ENCODE measurements at places on chromosomes 2 and 18.

DNA sequence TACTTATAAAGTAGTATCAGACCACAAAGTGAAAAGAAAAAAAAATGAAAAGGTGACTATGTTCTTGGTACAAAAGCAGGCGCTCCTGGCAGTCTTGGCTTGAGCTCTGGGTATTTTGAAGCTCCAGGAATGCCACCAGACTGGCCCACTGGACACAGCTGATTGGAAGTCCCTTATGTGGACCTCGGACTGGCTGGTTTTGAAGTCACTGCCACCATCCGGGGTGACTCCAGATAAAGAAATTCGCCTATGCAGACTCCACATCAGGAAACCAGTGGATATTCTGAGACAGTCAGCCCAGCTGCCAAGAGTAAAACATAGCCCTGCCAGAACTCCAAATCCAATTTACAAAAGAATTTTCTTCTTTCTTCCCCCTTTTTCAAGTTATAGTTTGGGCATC, 28.0 kb downstream of the ACKR3 start:
- DNase-seq, result no peak

GRCh38 chr2:148926981-148927401, 52.0 kb downstream of the KIF5C start:
- DNase-seq, result no peak

DNA sequence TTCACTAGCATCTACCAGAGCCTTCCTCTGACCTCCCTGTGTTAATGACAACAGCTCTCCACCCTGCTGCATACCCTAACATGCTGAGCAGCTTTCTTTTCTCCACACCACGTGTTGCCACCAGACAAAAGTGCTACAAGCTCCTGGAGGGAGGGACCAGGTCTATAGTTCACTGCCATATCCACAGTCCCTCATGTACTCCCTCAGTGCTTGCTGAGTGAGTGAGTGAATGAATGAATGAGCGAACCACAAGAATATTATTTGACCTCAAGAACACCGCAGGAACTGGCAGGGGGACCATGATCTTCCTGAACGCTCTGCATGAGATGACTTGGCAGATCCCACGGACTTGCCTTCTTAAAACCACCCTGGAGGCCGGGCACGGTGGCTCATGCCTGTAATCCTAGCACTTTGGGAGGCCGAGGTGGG, 47.4 kb upstream of the CAB39 start:
- no peak for DNase-seq

DNA sequence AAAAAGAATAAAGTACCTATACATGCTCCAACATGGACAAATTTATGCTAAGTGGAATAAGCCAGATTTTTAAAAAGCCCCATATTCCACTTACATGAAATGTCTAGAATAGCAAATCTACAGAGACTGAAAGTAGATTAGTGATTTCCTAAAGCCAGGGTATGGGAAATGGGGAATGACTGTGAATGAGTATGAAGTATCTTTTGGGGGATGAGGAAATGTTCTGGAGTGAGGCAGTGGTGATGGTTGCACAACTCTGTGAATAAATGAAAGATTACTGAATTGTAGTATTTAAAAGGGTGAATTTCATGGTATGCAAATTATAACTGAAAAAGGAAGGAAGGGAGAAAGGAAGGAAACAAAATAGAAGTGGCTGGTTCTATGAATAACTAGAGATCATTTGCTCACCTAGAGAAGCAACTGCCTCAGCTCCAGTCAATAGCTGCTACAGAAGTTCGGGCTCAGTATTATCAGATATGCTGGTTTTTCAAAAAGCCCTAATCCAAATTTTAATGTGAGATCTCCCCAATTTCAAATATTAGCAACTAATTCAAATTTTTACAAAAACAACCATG, 39.3 kb downstream of the MAP3K2 start:
- DNase-seq, result no peak

DNA sequence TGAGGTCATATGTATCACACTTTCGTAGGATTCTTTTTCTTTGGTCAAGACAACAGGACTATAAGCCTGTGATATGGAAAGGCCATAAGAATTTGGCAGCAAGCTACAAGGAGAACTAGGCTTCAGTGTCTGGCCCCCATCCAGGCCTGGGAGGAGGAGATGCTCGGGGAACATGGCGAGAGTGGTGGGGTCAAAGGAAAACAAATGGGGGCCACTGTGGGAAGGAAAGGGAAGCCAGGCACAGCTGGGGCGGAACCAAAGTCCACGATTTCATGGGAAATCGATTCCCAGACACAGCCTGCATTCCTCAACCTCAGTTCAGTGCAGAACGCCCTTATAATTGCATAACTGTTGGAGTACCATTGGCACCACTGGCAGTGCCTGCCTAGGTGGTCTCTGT, 58.2 kb downstream of the MBP start:
- no peak for DNase-seq

DNA sequence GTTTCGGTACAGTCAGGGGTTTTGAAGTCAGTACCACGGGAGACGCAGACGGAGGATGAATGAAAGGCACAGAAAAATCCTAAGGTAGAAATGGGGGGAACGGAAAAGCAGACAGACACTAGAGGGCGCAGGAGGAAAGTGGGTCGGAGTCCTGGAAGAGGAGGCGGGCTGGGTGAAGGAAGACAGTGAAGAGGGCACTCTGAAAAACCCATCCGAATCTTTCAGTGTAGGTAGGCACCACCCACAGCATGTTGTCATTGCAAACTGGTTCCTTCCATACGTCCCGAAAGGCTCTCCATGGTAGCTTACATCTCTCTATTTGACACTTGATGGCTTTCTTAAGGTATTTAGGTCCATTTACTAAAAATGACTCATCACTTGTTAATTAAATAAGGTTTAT, 18.5 kb upstream of the ZNF236 start:
- DNase-seq, result peak; percentile 68

DNA sequence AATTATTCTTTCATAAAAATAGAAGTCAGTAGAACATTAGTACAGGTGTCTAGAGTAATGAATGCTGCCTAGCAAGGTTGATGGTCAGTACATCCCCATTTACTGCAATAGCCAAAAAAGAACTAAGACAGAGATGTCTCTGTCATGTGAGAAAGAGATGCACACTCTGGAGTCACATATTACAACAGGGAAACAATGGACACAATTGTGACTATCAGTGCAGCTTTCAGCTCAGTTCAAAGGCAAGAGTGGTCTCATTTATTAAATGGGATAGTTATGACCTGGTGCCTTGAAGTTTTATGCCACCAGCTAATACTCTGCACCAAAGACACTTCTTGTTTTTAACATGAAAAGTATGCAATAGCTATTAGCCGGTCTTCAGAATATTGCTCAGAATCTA, 194.9 kb upstream of the CHAC2 start:
- DNase-seq, result no peak

GRCh38 chr2:123051136-123051535, 974.0 kb upstream of the CNTNAP5 start:
- DNase-seq, result no peak

- DNase-seq, result peak; percentile 56
Measured at GRCh38 chr2:225889452-225889851, 489.9 kb downstream of the NYAP2 start.

DNA sequence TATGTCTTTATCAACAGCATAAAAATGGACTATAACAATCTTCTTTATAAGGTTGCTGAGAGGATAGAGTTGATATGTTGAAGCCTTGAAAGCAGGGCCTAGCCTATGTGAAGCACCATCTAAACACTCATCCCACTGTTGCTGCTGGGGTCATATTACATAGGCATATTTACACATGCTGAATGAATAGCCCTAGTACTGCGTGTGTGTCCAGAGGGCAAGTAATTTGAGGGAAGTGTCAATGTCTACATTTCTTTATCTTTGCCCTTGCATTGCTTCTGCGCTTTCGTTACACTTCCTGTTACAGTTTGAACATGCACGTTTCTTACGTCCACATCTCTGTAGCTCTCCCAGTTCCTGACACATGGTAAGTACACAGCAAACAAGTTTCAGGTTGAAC, 280.3 kb upstream of the ATP5MC3 start:
- no peak for DNase-seq

GRCh38 chr2:230877759-230878598, 13.2 kb downstream of the ITM2C start:
- no peak for DNase-seq

- no peak for DNase-seq
Measured at GRCh38 chr2:38975042-38975441, 85.4 kb downstream of the ARHGEF33 start.

- DNase-seq, result no peak
Measured at GRCh38 chr2:112662704-112663103, 17.0 kb downstream of the SLC20A1 start.

- DNase-seq, result no peak
Measured at GRCh38 chr2:112671801-112672200, 26.1 kb downstream of the SLC20A1 start.

DNA sequence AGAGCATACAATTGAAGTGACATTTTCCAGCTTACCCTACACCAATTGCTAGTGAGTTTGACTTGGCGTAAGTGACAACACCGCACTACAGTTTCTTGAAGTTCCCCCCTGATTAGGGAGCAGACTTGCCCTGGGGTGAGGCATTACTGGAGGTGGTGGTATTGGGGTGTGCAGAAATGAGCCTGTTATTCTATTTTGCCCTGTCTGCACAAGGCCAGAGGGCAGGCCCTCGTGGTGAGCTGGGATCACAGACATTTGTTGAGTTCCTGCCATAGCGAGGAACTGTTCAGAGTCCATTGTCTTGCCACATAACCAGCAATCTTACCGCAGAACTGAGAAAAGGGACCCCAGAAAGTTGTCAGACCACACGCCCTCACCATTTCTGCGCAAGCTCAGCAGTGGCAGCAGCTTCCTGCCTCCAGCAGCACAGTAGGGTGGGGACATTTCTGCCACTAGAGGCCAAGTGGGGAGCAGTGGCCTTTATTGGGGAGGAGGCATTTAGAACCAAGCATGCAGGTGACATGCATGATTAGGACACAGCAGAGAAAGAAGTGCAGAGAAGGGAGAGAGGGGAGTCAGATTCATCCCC, 103.6 kb upstream of the BCL2L11 start:
- DNase-seq, result no peak

DNA sequence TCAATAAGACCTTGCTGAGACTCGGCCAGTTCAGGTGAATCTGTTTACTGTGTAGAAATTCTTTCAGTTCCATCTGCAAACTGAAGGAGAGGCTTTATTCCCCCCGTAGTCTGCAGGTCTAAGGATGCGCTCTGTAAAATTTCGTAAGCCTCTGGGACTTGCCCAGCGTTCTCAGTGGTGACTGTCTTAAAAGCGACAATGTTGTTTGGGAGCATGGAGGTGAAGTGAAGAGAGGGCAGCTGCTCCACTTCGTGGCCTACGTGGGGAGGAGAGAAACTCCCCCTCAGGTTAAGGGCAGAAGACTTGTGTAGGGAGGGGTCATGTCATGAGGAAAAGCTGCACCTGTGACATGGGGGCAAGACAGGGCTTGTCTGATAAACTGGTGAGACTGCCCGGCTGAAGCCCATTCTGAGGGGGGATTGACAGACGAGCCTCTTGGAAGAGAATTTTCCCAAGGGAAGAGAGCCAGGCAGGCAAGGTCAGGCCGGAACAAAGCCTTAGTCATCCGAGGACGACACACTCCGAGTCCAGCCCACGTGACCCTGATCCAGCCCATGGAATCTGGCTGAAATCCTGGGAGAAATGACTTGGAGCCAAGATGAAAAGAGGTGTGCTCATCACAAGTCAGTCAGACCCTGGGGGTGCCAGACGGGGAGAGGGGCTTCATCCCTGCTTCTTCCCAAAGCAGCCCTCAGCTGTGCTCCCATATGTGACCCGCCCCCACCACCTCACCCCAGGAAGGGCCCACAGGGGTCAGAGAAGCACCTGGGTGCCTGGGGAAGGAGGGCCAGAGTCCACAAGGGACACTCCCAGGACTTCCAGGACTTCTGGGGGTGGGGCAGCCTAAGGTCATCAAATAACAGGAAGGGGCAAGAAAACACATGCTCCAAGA, 88.5 kb upstream of the SH3BP4 start:
- peak; percentile 68 for DNase-seq

DNA sequence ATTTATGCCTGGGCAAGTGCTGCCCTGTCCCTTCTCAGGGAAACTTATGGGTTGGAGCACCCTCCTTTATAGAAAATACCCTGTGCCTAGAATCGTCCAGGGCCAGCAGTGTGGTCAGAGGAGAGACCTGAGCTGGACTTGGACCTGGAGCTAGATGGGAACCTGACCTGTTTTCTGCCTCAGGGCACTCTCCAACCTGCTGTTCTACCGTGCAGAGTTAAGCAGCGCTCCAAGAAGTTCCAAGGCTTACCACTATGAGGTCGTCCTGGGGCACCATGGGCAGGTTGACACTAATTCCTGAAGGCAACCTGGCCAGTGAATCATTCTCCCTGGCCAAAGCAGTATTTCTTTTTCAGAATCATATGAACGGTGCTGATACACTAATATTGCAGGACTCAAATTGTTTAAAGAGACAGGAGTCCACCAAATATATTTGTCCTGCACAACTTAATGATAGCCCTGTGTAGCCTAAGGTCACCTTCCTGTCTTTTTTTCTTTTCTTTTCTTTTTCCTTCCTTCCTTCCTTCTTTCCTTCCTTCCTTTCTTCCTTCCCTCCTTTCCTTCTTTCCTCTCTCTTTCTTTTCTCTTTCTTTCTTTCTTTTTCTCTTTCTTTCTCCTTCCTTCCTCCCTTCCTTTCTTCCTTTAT, 455.4 kb upstream of the HNMT start:
- no peak for DNase-seq

DNA sequence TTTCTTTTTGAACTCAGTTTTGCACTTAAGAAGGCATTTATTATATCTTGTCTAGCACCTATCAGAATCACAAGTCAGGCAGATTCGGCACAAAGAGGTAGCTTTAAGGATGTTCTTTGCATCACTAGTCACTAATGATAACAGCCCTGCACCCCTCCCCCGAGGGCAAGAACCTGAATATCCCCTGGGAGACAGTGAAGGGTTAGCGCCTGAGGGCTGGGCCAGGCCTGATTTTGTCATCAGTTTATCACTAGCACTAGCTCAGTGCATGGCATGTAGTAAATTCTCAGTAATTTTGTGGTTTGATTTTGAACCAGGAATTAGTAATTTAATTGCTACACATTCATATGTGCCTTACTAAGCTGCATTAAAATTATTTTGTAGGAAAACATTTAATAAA, 23.9 kb upstream of the HS6ST1 start:
- no peak for DNase-seq

- no peak for DNase-seq
Measured at GRCh38 chr2:26483957-26484565, 6.1 kb upstream of the OTOF start.

DNA sequence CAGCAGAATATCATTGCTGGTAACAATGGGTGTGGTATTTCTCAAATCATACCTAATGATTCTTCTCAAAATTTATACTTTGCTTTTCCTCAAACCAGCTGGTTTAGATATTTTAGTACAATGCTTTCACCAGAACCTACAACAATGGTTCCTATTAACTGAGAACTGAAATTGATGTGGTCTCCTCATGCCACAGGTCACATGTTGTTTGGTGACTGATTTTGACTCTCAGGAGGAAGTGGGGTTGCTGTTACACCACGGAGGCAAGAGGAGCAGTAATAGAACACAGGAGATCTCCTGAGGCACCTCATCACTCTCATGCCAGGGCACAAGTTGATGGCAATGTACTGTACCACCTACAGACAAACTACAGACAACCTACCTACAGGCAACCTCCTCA, 3.0 kb upstream of the CEP68 start:
- DNase-seq, result no peak

- DNase-seq, result no peak
Measured at GRCh38 chr2:128444816-128445522, 126.3 kb upstream of the HS6ST1 start.
